ENCODE measurements at places on chromosomes 1 and 21.
A peak's percentile ranks its signal among the peaks of the same experiment; 100 is the strongest.

- DNase-seq = peak; percentile 61
Measured at GRCh38 chr1:221439008-221439746, 302.7 kb downstream of the DUSP10 start.

DNA sequence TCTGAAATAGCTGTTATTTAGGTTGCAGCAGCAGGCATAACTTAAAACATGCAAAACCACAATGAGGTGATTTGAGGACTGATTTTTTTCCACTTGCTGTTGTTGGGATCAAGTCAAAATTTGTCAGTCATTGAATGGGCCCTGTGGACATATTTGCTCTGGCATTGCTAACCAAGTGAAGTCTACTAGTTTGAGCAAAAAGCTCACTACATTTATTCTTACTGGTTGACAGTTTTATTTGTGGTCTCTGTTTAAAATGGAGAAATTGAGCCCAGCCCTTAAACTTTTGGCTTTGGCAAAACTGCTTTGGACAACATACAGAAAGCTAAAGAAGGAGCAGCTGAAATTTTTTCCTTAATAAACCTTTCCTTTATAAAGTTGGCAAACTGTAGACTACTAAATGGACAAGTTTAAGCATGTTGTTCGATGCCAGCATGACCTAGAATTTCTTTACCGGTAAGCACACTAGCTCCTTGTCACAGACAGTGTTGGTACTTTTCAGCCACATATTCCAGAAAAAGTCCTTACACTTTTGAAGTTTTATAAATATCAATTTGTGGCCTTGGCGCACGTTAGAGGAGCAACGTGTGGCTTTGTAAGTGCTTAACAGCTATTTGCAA is 234.6 kb downstream of the USP25 start:
- DNase-seq = no peak

GRCh38 chr1:35285771-35286606 is 17.5 kb downstream of the ZMYM4 start:
- no peak for DNase-seq

GRCh38 chr1:119141020-119141424 is 569 bp upstream of the WARS2 start:
- DNase-seq = no peak

- no peak for DNase-seq
Measured at GRCh38 chr1:33005117-33005837, 31.4 kb downstream of the AK2 start.

GRCh38 chr1:78104322-78104721 is 58.6 kb downstream of the GIPC2 start:
- DNase-seq = no peak

DNA sequence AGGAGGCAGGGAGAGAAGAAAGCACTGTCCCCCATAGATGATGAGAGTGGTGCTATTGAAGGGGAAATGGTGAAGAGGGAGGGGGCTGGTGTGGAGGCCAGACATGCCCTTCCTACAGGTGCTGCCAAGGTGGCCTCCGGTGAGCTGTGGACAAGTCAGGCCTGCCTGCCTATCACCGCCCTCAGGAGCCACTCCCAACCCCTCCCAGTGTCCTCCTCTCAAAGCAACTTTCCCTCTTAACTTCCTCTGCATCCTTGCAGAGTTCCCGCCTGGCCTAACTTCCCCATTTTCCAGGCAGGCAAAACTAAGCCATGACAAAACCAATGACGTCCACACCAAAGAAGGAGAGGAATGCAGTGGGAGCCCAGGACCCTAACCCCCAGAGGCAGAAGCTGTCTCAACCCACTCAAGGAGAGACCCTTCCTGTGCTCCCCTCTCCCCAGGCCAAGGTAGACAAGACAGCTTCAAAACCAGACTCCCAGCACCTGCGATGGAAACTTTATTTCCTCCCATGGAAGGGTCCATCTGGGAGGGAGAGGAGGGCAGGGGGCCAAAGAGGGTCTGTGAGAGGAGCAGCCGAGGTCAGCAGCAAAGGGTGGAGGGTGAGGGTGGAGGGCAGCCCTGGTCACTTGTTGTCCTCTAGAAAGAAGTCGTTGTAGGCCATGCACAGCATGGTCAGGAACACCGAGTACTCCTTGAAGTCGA is 1.0 kb upstream of the S100A6 start:
- no peak for DNase-seq

- no peak for DNase-seq
Measured at GRCh38 chr1:195664628-195665027, 943.6 kb downstream of the KCNT2 start.

GRCh38 chr1:2912424-2913061 is 108.7 kb upstream of the ACTRT2 start:
- DNase-seq = no peak

DNA sequence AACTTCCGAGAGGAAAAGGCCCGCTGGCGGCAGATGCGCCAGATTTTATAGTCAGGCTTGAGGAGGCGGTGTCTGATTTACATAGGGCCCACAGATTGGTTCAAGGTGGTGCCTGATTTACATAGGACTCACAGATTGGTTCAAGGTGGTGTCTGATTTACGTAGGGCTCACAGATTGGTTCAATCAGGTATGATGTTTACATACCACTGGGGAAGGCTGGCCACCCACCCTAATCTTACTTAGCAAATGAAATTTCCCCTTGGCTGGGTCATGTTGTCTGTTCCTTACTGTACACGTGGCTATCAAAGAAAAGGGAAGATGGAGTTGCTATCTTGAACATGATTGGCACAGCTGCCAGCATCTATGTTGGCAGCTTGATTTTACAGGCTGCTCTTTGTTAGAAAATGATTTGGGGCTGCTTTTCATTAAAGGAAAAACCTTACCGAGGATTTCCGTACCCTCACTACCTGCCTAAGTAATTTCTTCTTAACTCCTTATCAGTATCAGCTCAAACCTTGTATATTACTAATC is 96.3 kb downstream of the SETD4 start:
- DNase-seq = no peak

DNA sequence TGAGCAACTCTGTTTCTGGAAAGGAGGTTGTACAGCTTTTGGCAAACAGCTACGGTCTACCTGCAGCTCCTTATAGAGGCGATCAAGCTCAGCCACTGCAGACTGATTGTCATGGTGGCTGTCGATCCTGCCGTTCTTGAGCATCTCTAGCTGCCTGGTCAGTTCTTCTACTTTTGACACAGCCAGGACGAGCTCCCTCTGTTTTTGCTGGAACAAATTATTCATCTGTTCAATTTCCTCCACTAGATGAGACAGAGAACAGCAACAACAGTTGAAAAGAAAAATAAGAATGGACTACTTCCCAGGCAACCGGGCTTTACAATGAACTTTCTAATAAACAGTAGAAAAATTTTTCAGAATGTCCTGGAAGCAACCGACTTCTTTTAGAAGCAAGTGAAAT is 42.5 kb downstream of the TP53BP2 start:
- DNase-seq = no peak

DNA sequence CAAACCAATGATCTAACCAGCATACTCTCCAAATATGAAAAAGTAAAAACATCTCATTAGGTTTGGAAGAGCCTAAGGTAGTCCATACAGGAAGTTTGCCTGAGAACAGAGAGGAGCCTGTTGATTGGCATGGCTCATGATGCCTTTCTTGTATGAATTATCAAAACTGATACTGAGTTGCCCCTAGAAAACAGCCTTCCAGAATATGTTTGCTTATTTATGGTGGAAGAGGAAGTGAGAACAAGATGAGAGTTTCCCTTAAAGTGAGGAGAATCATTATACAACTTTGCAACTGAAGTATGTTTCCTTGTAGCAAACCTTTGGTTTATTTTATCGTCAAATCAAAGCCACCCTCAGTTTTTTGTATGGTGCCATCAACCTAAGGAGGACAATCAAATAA is 23.8 kb upstream of the KIAA1614 start:
- no peak for DNase-seq

GRCh38 chr1:6962478-6962995 is 177.3 kb downstream of the CAMTA1 start:
- no peak for DNase-seq

DNA sequence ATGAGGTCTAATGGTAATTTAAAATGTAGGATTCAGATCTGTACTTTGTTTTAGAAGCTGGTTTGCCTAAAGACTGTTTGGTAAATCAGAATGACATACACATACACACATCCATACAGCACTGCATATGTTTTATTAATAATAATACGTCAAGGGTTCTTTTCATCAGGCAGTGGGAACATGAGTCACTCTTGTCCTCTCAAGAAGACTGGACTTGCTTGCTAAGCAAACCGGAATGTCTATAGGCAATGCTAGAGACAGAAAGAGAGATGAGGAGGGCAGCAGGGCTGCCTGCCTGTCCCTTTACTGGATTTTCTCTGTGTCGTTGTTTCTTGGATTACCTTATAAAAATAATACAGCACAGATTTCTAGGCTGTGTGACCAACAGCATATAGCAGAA is 119.1 kb upstream of the GALNT2 start:
- no peak for DNase-seq
